ENCODE measurements at places on chromosomes 7 and 10. TPM values are rescaled to one million over a fixed set of nuclear protein-coding genes. Genes with fewer than 3 reads are reported as not detected.

The SLC13A4 gene
- total RNA-seq = not detected

The SLC39A12 gene
- total RNA-seq = not detected

The OR2A42 gene
- total RNA-seq = not detected

The NPY4R2 gene
- 30.4 TPM for total RNA-seq

Measured in A549 treated with DMSO at 1 μM for 4 hours (cell line).